PC-9 (cell line): ENCODE measurements at places on chromosomes 3 and 15. TPM values are rescaled to one million over a fixed set of nuclear protein-coding genes. Genes with fewer than 3 reads are reported as not detected.

Gene TRIM42
- not detected in 2 replicates for total RNA-seq

DNA sequence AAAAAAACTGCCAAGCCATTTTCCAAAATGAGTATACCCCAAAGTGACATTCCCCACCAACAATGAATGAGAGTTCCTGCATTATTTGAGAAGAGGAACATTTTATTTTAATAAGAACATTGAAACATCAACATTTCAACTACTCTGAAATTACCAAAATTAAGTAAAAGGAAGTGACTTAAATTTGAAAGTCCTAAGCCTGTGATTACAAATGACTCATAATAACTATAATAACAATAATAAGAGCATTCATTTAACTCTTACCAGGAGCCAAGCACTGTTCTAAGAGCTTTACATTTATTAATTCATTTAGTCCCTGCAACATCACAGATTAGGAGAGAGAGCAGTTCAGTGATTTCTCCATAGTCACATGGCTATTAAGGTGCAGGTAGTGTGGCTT is 32.4 kb downstream of the LRRC28 start:
- H3K27ac ChIP-seq, result no peak overlapping the region
- H3K4me3 ChIP-seq, result no peak overlapping the region
- H3K36me3 ChIP-seq, result no peaks in the 10 kb centered on the region
- H3K27me3 ChIP-seq, result no peaks in the 10 kb centered on the region
- no peaks in the 10 kb centered on the region for H3K4me1 ChIP-seq

- H3K4me3 ChIP-seq, result no peak overlapping the region
- no peaks in the 10 kb centered on the region for H3K27me3 ChIP-seq
- no peaks in the 10 kb centered on the region for H3K36me3 ChIP-seq
- H3K27ac ChIP-seq, result no peak overlapping the region
- H3K4me1 ChIP-seq, result peaks cover 13% of the 10 kb centered on the region; the same call in 1 of the 2 replicates
These were observed 1.0 kb upstream of the RYR3 start for GRCh38 chr15:33309602-33310276.

- no peak for DNase-seq
- no peaks in the 10 kb centered on the region for H3K27me3 ChIP-seq
- H3K4me3 ChIP-seq, result no peak overlapping the region
- no peaks in the 10 kb centered on the region for H3K4me1 ChIP-seq
These were observed 375.3 kb downstream of the CNTN6 start for GRCh38 chr3:1468145-1468544.

DNA sequence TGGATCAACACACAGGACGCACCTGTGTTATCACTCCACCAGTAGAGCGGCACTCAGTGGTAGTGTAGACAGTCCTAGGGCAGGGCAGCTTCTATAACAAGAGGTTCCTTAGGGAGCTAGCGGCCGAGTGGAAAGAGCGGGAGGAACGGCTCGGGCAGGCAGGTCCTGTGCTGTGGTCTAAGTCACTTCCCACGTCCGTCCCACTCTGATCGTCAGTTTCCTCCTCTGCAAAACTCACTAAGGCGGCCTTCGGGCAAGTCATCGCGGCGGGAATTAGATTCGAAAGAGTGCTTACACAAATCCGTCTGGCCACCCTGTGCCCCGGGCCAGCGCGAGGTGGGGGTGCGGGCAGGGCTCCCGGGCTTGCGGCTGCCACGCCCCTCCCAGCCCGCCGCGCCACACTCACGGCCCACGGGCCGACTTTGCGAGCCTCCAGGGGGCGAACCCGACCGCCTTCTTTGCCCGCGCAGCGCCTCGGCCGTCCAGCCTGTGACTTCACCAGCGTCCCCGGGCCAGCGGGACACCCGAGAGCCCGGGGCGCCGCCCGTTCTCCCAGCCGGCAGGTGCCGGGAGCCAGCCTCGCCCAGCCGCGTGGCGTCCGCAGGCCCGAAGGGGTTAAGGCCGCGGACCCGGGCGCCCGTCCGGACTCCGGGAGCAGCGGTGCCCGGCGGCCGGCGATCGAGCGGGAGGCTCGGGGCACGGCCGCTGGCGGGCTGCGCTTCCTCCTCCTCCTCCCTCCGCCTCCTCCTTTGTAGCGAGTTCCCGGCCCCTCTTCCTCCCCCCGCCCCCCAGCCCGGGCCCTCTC is 416 bp upstream of the CORO2B start:
- H3K4me1 ChIP-seq, result no peaks in the 10 kb centered on the region; the same call in 1 of the 2 replicates
- DNase-seq, result peak; percentile 50
- no peaks in the 10 kb centered on the region for H3K36me3 ChIP-seq
- 0 out of 2 replicates have a peak overlapping the region, but pooled peaks have one; percentile 16 for H3K27ac ChIP-seq

- peaks cover 56% of the 10 kb centered on the region for H3K4me1 ChIP-seq
- DNase-seq, result peak; percentile 62
- H3K4me3 ChIP-seq, result no peak overlapping the region
These were observed 26.5 kb upstream of the UTS2B start for GRCh38 chr3:191356631-191357439.
